ENCODE measurements at places on chromosomes 7 and 10.
A peak's percentile ranks its signal among the peaks of the same experiment; 100 is the strongest.

- DNase-seq = no peak
Measured at GRCh38 chr7:50981743-50982142, 199.0 kb upstream of the GRB10 start.

- no peak for DNase-seq
Measured at GRCh38 chr10:72738486-72738885, 46.5 kb downstream of the MCU start.

DNA sequence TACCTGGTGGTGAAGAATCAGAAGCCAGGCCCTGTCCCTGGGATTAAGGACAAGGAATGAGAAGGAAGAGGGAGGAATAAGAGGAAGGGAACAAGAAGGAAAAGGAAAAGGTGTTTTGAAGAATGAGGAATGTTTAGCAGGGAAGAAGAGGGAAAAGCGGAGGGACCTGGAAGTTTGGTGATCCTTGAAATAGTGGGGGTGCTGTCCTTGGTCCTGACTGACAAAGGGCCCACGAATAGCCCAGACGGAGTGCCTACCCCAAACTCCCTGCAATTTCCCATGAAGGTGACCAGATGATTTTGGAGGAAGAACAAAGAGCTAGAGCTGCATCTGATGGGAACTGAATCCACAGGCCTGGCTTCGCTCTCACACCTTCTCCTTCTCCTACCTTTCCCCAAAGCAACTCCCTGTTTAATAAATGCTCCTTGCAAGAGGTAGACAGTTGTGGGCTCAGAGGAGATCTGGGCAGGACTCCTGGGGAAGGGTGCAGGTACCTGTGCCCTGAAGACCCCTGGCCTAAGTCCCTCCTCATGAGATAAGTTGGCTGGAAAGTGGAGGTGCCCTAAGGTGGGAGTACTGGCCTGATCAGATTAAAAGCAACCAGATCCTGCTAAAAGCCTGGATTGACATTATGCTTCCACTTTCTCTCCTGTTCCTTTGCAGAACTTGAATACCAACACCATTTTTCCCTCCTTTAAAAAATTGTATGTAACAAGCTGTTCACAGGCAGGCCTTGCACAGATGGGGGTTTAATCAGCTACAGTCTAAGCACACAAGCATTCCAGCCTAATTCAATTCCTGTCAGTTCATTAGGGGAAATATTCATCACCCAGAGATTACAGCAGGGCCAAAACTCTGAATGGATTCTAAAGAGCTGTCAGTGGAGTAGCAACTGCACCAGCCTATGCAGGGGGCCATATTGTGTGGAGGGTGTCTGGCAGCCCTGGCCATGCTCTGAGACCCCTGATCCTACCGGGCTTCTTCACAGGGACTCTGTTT lies 19.4 kb downstream of the KAZALD1 start:
- DNase-seq = no peak

DNA sequence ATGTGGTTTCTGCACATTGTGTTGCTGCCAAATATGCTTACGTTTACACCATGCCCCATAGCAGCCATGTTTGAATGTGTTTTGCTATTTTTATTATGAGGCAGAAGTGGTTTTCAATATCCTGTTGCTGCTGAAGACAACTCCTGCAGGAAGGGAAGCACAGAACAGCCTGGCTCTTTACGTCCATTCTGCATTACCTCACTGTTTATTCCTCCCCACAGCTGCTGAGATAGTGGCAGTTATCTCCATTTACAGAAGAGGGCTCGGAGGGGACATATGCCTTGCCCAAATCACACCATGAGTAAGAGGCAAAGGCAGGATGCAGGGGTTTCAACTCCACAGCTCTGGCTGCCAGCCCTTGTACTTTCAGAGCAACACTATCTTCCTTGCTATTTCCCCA lies 35.3 kb downstream of the PLPP4 start:
- DNase-seq = no peak

- DNase-seq = no peak
Measured at GRCh38 chr10:12795315-12796110, 206.0 kb downstream of the CCDC3 start.

- DNase-seq = no peak
Measured at GRCh38 chr7:141949021-141949420, 2.2 kb upstream of the CLEC5A start.

DNA sequence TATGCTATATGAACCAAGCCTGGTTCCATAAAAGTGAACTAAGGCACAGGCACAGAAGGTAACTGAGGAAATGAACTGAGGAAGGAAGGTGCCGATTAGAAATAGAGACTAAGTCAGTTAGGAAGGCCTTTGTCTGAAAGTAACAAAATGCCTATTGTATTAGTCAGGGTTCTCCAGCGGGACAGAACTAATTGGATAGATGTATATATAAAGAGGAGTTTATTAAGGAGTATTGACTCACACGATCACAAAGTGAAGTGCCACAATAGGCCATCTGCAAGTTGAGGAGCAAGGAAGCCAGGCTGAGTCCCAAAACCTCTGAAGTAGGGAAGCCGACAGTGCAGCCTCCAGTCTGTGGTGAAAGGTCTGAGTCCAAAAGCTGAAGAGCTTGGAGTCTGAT lies 13.9 kb upstream of the PLXNA4 start:
- no peak for DNase-seq

DNA sequence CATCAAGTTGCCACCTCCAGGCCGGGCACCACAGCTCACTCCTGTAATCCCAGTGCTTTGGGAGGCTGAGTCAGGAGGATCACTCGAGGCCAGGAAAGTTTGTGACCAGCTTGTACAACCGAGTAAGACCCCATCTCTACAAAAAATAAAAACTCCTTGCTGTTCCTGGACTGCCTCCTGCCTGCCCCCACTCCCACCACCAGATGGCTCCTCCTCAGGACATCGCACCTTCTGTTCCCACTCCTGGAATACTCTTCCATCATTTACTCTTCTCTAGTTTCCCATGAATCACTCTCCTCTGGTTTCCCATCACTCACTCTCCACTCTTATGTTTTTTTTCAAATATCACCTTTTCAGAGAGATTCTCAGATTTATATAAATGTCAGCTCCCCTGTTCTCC lies 540.7 kb downstream of the CALN1 start:
- DNase-seq = no peak

- no peak for DNase-seq
Measured at GRCh38 chr7:135791543-135792362, 43.1 kb upstream of the FAM180A start.

GRCh38 chr7:102472126-102473041 lies 6.3 kb downstream of the POLR2J start:
- DNase-seq = no peak

GRCh38 chr7:99840136-99840869 lies 12.5 kb downstream of the CYP3A43 start:
- no peak for DNase-seq

DNA sequence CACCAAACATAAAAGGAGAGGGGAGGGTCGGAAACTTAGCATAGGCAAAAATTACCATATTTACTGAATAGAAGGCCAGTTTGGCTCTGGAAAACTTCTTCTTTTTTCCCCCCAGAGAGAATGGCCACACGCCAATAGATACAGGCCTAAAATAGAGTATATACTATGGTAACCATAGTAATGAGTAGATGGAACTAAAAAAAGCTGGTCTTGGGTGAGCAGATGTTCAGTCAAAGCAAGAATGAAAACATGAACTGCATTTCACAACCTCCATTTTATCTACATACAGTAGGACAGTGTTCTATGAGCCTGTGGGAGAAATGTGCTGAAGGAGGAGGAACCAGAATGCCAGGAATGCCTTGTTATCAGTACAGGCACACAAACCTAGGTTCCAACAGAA lies 141.7 kb upstream of the SEMA3A start:
- DNase-seq = no peak

- no peak for DNase-seq
Measured at GRCh38 chr7:70344726-70345125, 746.5 kb downstream of the AUTS2 start.

DNA sequence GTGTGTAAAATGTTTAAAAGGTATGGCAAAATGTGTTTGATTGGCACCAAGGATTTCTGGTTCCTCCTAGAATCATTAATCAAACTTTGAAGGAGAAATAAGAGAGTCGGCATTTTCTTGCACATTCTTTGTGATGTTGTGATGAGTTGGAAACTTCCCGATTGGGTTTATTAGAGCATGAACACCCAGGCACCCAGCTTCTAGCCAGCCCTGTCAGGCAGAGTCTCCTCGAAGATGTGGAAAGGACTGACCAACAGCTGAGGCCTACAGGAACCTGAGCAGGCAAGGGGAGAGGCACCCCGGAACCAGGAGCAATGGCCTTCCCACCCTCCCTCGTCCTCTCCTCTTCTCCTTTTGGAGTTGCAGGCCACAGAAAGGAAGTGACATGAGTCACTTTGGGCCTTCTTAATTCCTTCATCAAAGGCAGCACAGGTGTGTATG lies 68.7 kb downstream of the EGFR start:
- no peak for DNase-seq

GRCh38 chr7:30804078-30804661 lies 33.0 kb downstream of the MINDY4 start:
- DNase-seq = no peak

DNA sequence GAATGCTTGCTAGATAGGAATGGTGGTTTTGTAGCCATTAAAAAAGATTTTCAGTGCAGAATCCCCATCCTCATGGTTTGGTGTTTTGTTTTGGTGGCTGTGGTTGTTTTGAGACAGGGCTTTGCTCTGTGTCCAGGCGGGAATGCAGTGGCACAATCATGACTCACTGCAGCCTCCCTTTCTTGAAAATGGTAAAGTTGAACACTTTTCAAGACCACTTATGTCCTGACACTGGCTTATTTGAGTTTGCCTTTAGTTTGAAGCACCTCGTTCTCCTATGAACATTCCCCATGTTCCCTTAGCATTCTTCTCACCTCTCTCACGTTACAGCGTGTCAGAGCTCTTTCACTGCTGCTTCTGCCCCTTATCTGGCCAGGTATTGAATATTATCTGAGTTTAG lies 140.1 kb downstream of the LRRC4 start:
- no peak for DNase-seq

GRCh38 chr10:1174022-1174421 lies 117.8 kb downstream of the WDR37 start:
- DNase-seq = no peak

- DNase-seq = no peak
Measured at GRCh38 chr7:109895536-109895935, 1195.4 kb upstream of the LRRN3 start.

- no peak for DNase-seq
Measured at GRCh38 chr7:33043501-33044400, 18.8 kb downstream of the NT5C3A start.

DNA sequence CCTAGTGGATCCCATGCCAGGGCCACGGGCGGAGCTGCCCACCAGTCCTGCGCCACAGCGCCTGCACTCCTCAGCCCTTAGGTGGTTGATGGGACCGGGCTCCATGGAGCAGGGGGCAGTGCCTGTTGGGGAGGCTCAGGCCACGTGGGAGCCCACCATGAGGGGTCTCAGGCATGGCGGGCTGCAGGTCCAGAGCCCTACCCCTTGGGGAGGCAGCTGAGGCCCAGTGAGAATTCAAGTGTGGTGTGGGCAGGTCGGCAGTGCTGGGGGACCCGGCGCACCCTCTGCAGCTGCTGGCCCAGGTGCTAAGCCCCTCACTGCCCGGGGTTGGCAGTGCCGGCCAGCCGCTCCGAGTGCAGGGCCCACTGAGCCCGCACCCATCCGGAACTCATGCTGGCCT lies 139.8 kb upstream of the LYZL2 start:
- no peak for DNase-seq

DNA sequence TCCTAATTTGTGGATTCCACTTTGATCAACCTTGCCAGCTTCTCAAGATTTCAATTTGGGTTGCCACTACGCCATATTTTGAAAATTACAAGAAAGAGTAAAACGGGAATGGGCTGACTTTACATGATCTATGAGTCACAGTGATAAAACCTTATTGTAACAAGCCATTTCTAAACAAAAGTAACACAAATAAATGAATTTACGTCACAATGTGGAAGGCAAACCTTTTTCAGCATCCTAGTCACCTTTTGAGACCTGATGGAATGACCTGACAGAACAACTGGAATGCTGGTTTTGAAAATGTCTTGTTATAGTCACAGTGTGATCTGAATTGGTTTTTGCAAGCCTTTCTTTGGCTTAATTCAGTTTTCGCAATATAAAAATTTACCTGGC lies 85.9 kb downstream of the CDK6 start:
- no peak for DNase-seq

GRCh38 chr10:110783509-110784107 lies 88.1 kb upstream of the PDCD4 start:
- peak; percentile 37 for DNase-seq

- no peak for DNase-seq
Measured at GRCh38 chr10:96466-96865, 38.8 kb upstream of the ZMYND11 start.

- DNase-seq = no peak
Measured at GRCh38 chr7:71695186-71695585, 563.2 kb downstream of the GALNT17 start.

- no peak for DNase-seq
Measured at GRCh38 chr10:49174926-49175500, 13.2 kb downstream of the TMEM273 start.

DNA sequence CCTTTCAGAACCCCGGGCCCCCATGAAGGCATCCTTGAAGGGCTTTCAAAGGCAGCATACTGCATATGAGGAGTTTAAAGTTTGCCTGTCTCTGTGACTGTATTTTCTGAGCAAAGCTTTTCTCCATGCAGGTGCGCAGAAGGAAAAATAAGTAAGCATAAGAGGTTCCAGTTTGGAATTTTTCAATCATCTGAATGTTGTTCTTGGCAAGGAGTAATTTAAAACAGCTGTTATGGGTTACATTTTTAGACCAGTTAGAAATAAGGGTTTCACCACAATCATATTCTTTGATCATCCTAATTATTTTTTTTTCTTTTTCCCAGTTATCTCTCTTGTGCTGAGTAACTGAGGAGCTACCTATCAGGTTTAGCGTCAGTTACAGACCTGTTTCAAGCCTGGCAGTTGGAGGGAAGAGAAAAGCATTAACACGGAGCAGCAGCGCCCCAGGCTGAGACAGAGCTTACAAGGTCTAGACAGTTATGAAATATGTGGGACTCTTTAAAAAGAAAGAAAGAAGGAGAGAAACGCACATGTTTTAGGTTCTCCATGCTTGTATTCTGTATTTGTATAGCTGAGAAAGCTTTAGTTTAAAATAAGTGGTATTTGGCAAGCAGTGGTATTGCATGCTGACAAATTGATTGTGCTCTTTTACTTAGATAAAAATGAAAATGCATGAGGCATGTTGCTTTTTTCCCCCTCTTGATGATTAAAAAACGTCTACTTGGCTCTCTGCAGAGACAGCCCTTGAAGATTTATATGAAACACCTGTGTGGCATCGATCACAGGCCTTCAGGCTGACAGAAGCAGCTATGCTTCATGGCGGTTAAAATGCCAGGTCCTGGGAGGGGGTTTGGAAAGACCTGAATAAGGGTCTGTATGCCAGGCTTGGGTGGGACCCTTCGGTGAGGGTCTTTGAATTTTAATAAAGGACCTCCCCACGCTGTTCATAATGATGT lies 157.6 kb downstream of the GRK5 start:
- no peak for DNase-seq

All from stimulated activated CD8-positive, alpha-beta memory T cell treated with anti-CD3 and anti-CD28 coated beads, Interleukin-2, amount 100 ng/mL, for 1 hour (primary cell).